ENCODE measurements at places on chromosomes 5 and 9.

- DNase-seq = no peak
Observed at GRCh38 chr5:138726848-138727247, 26.4 kb upstream of the CTNNA1 start.

DNA sequence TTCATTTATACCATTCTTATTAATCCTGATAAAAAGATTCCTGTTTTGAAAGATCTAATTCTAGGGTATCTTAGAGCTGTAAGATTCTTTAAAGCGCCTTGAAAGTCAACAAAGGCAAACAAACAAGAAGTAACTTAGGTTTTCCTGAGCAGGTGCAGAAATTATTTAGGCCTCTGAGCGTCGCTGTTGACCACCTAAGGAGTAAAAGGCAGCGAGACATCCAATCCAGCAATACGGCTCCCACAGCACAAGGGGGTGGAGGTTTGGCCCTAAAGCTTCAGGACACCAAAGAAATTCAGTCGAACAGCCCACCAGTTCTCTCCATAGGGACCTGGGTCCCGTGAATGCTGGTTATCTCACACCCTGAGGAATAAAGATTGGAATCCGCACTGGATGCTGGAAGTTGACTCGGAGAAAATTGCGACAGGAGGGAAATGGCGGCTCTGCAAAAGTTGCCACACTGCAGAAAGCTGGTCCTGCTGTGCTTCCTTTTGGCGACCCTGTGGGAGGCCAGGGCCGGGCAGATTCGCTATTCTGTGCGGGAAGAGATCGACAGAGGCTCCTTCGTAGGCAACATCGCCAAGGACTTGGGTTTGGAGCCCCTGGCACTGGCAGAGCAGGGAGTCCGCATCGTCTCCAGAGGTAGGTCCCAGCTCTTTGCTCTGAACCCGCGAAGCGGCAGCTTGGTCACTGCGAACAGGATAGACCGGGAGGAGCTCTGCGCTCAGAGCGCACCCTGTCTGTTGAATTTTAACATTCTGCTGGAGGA, at the start of gene PCDHGA2:
Gene PCDHGA2 (plus strand): TSS at position 223 of the 769 bp plus-strand sequence.
- no peak for DNase-seq

DNA sequence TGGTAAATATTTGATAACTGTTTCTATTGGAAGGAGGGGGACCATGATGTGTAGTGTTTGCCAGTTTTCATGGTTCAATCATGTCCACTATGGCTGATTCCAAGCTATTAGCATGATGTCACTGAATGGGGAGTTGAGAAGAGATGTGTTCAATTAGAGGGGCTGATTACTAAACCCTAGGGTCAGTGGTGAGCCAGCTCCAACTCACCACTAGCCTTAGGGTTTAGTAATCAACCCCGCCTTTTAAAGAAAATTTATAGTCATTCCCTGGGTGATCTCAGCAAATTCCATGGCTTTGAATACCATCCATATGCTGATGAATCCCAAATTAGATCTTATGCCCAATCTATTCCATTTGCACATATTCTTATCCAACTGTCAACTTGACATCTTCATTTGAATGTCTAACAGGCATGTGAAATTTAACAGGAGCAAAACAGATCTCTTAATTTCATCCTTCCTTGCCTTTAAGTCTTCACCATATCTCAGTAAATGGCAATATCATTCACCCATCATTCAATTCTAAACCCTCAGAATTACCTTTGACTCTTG, 98.8 kb downstream of the GCNT1 start:
- DNase-seq = no peak

DNA sequence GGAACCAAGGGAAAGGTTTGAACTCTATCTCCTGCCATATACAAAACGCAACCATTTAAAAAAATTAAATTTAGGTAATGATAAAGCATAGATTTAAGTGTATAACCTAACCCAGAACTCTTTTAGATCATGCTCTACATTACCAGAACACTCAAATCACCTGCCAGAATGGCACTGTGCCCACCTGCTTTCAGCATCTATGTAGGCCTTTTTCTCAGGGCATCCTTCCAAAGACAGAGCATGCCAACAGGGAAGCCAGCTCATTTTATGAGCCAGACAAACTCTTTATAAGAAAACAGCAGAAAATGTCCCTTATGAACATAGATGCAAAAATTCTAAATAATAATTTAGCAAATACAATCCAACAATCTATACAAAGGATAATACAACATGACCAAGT, 47.9 kb upstream of the SMAD5 start:
- DNase-seq = no peak

DNA sequence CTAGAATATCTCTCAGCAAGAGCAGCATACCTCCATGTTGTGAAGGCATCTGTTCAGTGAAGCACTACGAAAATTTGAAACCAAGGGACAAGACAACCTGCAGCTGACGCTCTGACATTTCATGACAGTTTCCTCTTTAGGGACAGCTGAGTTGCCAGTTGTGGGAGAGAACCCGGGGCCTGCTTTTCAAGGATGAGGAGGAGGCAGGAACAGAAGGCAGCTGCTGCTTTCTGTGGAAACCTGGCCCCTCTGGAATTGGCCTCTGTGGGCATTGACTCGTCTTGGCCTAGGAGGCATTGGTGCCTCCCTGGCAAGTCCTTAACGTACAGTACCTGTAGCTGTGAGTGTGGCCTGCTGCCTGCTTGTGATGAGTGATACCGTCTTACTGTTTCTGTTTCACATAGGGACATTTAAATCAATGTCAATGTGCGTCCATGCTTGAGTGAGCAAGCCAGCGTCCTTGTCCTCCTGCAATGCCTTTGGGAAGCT, 21.6 kb downstream of the SLC46A2 start:
- no peak for DNase-seq

All from left forelimb (tissue), 1 donor.